ENCODE measurements at places on chromosomes 4 and X.

GRCh38 chr4:23680671-23681518 is 209.0 kb downstream of the PPARGC1A start:
- DNase-seq = no peak

DNA sequence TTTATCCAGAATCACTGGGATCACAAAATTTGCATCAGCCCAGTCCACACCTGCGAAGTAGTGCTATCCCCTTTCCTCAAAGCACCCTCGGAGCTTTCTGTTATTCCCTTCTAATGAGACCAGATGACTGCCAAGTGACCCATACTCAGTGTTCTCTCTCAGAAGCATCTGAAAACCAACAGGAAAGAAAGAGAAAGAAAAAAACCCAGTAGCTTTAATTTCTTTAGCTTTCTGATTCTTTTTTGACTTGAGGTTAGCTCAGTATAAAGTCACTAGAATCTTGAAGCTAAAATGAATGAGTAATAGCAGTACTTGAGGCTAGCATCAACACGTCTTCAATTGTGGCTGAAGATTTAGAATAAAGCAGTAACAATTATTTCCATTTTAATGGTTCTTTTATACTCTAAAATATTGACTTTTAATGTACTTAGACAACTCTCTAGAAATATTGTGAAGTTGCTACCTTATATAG is 124.4 kb downstream of the ANK2 start:
- no peak for DNase-seq

DNA sequence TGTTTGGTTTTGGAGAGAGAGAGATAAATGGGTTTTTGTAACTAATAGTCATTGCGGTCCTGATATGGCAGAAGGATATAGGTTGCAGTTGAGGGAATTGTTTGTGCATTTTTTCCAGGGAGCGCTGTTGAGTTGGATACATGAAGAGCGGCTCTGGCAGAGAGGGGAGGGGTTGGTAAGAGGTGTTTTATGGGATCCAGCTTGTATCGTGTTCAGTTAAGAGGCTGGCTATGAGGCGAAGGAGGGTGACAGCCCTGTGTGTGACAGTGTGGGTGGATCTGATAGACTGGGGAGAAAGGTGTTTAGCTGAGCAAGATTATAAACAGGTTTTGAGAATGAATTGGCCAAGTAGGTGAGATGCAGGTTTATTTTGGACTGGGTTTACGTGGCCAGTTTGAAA is 1.5 kb downstream of the SPANXN4 start:
- no peak for DNase-seq

DNA sequence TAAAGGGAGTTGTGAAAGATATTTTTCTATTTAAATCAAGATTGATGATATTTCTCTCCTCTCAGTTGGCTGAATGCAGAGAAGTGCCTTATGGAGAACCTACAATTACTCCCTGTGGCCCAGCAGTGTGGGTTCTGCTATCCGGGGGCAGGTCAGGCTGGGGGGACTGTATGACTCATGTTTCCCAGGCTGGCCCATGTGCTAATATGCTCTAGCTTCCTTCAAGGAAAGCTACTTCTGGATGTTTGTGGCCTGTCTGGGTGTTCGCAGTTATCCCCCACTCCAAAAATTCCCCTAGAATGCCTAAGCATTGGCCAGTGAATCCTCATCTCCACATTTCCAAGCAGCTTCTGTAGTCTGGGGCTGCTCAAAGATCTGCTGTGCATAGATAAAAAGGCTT is 58.9 kb upstream of the SPP1 start:
- DNase-seq = no peak

DNA sequence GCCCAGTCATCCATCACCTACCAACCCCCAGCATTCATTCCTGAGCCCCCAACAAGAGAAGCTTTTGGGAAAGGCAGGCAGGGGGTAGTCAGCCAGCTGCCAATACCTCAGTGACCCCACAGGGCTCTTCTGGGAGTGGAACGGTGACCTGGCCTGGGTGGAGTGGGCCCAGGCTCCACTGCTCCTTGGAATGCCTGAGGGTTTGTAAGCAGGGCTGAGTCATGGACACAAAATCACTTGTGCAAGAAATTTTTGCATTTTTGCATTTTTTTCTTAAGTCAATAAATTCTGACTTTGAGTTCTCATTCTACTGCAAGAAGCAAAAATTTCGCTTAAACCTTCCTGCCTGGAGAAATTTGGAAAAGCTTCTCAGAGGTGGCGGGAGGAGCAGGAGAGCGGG is 18.5 kb downstream of the SORCS2 start:
- DNase-seq = no peak

- DNase-seq = peak; percentile 84
Observed at GRCh38 chrX:13091111-13091765, 46.8 kb upstream of the FAM9C start.

DNA sequence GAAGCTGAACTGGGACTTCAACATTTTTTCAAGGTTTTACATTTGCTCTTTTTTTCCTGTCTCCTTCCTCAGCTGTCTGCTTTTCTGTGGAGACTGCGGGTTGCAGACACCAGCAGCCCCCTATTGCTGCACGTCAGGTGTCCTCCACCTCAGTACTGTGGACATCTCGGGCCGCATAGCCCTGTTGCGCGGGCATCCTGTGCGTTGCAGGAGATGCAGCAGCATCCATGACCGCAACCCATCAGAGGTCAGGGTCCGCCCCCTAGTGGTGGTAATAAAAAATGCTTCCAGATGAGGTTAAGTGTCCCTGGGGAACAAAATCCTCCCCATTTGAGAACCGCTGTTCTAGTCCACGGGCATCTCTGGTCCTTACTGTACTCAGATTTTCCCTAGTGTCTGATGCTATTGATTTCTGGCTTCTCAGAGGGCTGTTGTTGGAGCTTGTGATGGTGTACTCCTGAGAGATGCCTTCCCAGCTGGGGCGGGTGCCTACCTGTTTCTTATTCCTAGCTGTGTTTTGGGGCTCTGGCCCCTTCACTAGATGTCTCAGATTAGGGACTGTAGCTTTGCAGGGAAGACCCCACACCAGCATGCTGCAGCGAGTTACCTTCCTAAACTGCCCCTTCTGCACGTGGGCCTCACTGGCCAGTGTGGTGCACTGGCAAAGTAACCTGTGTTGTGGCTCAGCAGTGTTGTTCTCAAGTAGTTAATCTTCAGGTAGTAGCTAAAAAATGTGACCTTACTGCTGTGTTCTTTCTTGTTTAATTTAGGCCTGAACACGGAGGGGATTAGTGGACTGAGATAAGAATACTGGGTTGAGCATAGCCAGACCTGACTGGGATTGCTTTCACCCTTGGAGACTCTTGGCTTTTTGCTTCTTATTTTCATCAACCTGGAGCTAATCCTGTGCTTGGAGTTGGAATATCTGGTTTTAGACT is 28.2 kb downstream of the NSD2 start:
- DNase-seq = peak; percentile 84

All from activated CD4-positive, alpha-beta T cell treated with anti-CD3 and anti-CD28 coated beads, Interleukin-10, Interleukin-2, amounts not matched to agents 100 ng/mL and 50 ng/mL, durations not matched to agents 16 hours and 8 hours (primary cell).